ENCODE measurements at places on chromosomes 7 and 10.
A peak's percentile ranks its signal among the peaks of the same experiment; 100 is the strongest.

DNA sequence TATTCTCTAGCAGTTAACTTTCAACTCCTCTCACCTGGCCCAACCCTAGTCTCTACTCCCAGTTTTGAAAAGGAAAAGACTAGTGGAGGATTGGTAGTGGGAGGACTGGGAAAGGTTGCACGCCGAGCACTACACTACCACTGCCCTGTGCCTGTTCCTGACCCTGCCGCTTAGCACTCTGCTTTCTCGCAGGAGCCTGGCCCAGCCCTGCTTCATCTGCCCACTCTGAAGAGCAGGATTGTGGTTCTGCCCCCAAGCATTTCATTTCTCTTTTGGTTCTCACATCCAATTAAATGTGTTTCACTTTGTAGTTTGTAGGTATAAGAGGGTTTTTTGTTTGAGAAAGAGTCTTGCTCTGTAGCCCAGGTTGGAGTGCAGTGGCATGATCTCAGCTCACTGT is 31.5 kb upstream of the RBM20 start:
- no peak for DNase-seq

GRCh38 chr10:72027498-72027897 is 60.9 kb downstream of the SPOCK2 start:
- DNase-seq: no peak

GRCh38 chr10:36224431-36224985 is 582.4 kb upstream of the FZD8 start:
- DNase-seq: peak; percentile 50

DNA sequence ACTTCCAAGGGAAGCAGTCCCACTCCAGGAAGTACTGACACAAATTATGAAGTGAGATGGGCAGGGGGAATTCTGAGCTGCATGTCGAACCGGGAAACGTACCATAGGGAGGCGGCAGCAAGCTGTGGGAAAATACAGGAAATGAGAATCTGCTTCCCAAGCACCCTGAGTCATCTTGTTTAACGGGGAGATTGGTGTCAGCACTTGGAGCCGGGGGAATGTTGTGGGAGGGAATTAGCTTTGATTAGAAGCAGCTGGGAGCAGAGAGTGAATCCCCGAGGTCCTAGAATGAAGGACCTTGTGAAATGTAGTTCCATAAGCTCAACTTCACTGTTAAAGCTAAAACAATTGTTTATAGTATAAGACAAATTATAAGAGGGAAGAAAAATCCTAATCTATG is 141.4 kb upstream of the PRKCQ start:
- peak; percentile 98 for DNase-seq

DNA sequence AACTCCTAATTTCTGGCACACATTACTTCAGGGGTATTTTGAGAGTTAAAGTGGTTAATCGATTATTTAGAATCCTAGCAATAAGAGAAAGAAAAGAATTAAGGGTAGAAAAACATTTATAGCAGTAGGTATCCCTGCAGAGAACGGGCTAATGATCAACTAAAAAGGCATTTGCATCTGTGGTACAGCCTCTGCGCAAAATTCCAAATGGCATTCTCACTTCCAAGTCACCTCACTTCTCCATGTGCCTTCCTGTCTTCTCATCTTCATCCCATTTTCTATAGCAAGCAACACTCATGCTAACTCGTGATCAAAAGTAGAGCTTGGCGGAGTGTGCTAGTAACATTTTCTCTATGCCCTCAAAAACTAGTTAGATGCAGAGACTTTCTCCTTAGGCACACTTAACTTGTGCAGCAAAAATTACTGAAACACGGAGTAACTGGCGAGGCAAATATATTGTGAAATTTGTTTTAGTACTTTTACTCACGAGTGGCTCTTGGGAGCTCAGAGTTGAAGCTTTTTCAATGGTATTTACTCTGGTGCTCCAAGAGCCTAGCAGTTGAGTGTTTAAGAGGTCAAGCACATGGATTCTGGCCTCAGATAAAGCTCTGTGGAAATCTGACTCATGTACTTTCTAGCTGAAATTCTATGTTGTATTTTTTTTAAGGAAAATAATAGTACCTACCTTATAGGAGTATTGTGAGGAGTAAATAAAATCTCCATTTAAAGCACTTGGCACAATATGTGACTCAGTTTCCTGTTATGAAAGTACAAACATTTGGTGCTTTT is 65.1 kb downstream of the MET start:
- DNase-seq: peak; percentile 13
